ENCODE measurements at places on chromosomes 3 and 15. TPM values are rescaled to one million over a fixed set of nuclear protein-coding genes. Genes with fewer than 3 reads are reported as not detected.

The COPB2 gene
- 68.2 TPM for total RNA-seq

The ITGA11 gene
- total RNA-seq: 0.07 TPM

The SLC28A1 gene
- not detected for total RNA-seq

The ZNF621 gene
- 22.2 TPM for total RNA-seq

The PRTG gene
- not detected for total RNA-seq
